Myocyte (in vitro differentiated cells): ENCODE measurements at places on chromosomes 2 and 18.
A peak's percentile ranks its signal among the peaks of the same experiment; 100 is the strongest.

DNA sequence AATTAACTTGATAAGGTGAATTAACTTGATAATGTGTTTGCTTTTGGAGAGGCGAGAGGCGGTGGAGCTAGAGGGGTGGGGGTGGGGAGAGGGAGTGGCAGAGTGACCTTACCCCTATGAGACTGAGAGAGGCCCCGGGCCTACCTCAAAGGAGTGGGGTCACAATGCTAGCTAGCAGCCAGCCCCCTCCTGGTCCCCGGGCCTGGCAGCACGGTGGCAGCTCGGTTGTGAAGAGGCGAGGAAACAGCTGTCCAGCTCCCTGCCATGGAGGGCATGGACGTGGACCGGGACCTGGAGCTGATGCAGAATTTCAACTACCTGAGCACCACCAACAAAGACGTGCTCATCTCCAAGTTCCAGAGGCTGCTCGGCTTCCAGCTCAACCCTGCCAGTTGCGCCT, 123.9 kb downstream of the RGPD3 start:
- DNase-seq: no peak

GRCh38 chr2:201256082-201256481, 4.3 kb upstream of the CASP8 start:
- DNase-seq: no peak

- no peak for DNase-seq
Observed at GRCh38 chr2:46917628-46918027, 2.0 kb upstream of the MCFD2 start.

DNA sequence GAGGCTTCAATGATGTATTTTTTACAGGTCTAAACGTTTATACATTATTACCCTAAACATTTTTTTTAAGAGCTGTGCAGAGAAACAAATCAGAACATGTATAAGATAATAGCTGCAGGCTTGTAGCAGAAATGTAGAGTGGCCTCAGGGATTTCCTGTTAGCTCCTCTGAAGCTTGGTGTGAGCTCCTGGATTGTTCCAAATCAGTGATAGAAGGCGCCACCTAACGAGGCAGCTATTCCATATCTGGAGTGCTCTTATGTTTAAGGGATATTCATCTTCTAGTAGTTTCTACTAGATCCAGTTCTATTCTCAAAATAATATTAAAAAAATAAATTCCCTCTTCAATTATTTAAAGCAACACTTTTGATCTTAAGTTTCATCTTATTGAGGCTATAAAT, 93.1 kb downstream of the LRP1B start:
- DNase-seq: no peak

DNA sequence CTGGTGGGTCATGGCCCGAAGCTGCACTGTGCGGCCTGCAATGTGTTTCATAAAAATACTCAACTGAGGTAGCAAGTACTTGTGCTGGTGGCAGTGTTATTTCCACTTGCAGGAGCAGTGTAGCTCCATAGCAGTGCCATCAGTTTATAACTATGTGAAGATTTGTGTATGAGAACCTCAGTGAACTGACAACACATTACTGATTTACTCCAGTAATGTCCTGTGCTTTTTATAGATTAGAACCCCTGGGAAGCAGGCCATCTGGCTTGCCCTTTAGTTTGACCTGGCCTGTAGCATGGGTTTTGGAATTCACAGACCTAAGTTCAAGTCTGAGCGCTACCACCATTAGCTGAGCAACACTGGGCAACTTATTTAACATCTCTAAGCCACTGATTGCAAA, 99.7 kb upstream of the AQP4 start:
- no peak for DNase-seq

DNA sequence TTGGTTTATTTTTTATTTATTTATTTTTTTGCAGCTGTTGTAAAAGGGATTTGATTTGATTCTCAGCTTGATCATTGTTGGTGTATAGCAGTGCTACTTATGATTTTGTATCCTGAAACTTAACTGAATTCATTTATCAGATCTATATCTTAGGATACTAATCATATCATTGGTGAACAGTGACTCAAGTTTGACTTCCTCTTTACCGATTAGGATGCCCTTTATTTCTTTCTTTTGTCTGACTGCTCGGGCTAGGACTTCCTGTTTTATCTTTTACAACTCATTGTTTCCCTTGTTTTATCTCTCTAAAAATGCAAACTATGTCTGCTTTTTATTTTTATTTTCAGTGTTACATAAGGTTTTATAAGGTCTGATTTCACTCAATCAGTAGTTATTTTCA, 23.6 kb downstream of the SP100 start:
- DNase-seq: no peak

- no peak for DNase-seq
Observed at GRCh38 chr2:232713505-232713904, 16.4 kb downstream of the GIGYF2 start.

DNA sequence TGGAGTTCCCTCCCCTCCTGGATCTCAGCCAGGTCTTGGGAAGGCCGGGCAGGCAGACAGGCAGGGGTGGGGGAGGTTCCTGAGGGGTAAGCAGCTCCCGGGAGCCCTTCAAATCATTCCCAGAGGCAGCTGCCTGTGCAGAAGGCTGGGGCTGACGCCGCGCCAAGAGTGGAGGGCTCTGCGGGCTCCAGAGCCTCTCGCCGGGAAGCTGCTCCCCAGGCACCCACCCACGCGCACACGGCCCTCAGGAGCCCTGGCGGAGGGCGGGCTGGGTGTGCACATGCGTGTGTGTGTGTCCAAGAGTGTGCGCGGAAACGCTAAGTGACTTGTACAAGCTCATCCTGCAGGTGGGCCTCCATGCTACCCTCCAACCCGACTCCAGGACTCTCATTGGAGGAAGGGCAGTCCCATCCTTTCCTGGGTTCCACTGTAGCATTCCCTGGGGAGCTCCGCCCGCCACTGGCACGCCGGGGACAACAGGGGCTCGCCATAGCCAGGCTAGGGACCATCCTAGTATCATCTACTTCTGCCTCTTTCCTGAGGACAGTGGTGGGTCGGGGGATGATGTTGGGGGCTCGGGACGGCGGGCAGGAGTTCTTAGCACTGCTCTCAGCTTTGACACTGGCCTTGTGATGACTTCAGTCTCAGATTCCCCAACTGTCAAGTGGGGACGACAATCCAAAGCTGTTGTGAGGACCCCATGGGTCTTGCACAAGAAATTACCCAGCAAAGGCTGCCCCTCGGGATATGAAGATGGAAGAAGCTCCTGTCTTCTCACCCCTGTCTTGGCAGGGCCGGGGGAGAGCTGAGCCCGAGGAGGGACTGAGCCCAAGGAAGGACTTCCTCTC, 50.3 kb downstream of the INHBB start:
- DNase-seq: peak; percentile 25

DNA sequence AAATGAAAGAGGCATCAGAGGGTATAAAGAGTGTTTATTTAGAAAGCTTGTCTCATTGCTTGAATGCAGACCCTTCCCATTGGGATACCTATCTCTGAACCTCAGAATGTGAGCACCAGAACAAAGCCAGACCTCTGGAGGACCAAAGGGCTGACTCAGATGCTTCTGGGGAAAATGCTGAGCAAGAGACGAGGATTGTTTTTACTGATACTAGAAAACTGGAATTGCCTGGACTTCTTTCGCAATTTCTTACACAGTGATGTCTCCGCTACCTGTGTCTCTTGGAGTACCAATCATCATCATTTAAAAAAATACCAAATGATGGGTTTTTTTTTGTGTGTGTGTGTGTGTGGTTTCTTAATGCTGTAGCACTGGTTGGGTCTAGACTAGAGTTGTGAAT, 55.6 kb upstream of the CCDC85A start:
- no peak for DNase-seq

DNA sequence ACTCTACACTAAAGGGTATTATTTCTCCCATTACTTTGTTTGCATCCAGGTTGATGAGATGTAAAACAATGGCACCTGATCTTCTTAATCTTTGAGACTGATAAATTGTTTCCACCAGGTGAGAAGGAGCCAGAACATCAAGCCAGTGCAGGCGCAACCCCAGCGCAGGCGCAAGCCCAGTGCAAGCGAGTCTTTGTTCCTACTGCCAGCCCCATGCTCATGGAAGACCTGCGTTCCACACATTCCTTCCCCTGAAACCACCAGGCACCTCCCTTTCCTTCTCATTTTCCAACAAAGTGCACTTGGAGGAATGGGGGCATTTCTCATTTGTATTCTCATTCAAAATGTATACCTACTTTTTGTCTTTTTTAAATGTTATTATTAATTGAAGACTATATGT, 188.7 kb upstream of the SMAD2 start:
- DNase-seq: no peak

DNA sequence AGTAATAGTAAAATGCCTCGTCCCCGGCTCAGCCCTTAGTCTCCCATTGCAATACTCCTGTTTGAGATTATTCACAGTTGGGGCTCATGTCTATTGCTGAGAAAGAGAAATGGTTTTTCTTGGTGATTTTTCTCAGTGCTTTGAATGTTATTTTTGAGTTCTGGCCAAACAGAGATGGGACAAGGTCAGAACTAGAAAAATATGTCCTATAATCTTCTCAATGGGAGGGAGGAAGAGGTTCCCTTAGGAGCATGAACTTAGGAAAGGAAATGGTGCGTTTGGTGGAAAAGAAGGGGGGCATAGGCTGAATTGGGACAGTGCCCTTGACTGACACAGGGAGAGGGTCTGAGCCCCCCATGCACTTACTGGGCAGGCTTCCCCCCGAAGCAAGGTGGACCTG, 133.8 kb downstream of the AGAP1 start:
- no peak for DNase-seq

DNA sequence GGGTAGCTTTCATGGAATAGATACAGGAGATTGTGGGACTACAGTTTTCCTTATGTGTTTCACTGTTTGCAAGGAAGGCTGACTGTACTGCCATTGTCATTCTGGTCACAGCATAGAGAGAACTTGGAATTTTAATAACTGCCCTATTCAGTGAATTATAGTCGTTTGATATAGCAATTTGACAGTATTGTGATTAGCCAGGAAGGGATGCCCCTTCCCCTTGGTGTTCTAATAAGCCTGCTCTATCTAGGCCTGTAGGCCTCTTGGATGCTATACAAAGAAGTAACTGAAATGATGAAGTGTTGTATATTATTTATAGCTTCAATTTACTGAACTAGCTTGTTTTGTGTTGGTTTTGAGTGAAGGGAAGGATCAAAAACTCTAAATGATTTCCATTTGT, 528.6 kb upstream of the CDH2 start:
- no peak for DNase-seq

GRCh38 chr2:113135317-113135716, 7.9 kb downstream of the IL1RN start:
- DNase-seq: no peak

DNA sequence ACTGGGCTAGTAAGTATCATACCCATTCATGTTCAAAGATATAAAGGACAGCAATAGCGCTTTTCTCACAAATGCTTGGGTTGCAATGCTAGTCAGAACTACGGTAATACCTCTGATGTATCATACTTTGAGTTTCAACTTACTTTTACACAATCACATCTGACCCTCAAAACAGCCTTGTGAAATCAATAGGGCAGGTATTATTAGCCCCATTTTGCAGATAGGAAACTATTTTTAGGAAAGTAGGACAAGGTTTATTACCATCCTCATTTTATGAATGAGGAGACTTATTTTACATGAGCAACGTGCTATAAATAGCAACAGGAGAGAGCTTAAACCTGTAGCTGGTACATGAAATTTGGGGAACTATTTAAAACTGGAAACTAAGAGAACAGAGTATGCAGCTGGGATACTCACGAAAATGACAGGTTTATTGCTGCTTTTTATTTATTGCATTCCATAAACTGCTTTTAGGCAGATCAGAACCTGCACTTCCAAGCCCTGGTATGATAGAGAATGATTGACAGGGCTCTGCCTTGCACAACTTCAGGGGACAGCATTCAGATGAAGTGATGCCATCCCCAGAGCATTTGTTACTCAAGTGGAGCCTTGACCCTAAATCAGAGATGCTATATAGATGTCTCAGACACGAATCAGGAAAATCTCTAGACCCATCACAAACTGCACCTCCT, 42.4 kb upstream of the PPM1B start:
- DNase-seq: no peak

GRCh38 chr18:26971409-26971808, 105.9 kb upstream of the AQP4 start:
- no peak for DNase-seq

GRCh38 chr2:96831679-96832078, 12.1 kb downstream of the ANKRD23 start:
- DNase-seq: peak; percentile 64

- no peak for DNase-seq
Observed at GRCh38 chr2:113677330-113677729, 50.3 kb downstream of the RABL2A start.

GRCh38 chr2:46871976-46872381, 43.6 kb downstream of the MCFD2 start:
- no peak for DNase-seq

DNA sequence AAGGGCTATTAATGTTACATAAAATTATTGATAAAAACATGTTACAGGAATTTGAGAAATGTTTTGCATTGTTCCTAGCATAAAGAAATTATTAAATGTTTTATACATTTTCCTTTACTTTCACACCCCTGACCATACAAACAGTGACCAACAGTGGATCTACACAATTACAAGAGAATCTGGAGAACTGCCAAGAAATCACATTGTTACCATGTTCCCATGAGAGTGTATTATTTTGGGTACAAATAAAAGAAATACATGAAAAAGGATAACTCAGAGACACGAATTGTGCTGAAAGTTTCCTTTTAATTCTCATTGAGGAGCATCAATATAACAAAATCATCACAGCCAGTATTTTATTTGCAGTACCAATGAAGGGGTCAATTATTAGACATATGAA, 150.1 kb downstream of the WDPCP start:
- no peak for DNase-seq

DNA sequence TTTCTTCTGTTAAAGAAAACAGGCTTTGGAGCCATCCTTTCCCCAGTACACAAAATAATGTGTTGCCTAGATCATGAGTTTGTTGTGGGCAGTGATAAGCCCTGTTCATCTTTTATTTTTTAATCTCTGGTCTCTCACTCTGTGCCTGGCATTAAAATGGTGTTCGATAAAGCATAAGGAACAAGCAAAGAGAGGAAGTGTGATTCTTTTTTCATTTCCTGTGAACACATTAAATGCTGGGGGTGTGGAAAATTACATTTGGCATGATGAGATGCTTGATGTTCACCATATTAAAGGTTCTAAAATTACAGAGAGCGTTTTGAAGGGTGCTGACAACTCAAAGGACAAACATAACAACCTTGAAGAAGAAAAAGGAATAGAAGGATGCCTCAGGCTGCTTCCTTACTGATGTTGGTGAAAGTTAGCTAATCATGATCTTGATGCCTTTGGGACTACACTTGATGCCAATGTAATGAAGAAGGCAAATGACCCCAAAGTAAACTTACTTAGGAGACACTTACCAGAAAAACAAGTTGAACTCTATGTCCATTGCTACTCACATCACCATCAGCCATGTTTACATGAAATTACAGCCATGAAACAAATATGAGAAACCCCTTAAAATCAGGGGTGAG, 33.0 kb downstream of the TMEFF2 start:
- DNase-seq: no peak

- no peak for DNase-seq
Observed at GRCh38 chr18:58336605-58337004, 292.3 kb downstream of the ALPK2 start.

- DNase-seq: no peak
Observed at GRCh38 chr2:44110444-44110843, 58.2 kb upstream of the PPM1B start.
